RKO (cell line): ENCODE measurements at places on chromosomes 3 and 15.

DNA sequence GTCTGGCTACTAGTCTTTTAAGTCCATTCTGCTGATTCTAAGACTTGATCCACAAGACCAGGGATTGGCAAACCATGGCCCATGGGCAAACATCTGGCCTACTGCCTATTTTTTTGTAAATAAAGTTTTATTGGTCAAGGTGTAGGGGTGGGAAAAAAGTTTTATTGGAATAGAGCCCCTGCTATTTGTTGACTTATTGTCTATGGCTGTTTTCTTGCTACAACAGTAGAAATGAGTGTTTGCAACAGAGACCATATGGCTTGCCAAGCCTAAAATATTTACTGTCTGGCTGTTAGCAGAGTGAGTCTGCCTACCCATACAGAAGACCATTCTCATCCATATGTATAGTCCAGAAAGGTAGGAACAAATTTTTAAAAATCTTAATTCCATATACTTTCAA, 106.4 kb downstream of the PTPRG start:
- no peak for DNase-seq

- no peak for DNase-seq
Observed at GRCh38 chr3:17782751-17783150, 40.3 kb upstream of the TBC1D5 start.

DNA sequence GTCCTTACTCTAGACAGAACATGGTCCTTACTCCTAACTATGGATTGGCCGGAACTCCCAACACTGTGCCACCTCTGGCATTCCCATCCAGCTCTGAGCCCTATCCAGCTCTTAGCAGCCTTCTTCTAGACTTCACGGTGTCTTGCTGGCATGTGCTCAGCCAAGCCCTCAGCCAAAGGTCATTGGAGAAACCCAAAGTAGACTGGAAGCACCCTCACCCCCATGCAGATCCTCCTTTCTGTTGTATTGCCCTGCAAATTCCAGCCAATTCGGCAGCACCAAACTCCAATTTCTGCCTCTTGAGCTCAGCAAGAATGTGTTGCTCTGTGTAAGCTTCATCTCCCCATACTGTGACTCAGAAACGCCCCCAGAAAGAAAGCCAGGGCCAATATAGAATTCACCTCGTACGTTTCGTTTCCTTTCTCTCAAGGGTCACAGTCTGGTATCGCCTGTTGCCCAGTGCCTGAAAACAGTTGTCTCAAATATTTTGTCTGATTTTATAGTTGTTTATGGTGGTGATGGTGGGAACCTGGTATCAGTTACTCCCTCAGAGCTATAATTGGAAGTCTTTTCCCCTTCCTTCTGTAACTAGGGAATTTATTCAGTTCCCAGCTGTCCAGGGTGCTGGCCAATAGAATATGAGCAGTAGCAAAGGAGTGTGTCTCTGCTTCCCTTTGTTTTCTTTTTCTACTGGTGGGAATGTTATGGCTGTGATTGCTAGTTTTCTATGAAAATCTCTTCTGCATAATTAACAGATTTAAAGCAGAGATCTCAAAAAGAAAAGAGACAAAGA, 28.4 kb upstream of the EPHB3 start:
- no peak for DNase-seq

DNA sequence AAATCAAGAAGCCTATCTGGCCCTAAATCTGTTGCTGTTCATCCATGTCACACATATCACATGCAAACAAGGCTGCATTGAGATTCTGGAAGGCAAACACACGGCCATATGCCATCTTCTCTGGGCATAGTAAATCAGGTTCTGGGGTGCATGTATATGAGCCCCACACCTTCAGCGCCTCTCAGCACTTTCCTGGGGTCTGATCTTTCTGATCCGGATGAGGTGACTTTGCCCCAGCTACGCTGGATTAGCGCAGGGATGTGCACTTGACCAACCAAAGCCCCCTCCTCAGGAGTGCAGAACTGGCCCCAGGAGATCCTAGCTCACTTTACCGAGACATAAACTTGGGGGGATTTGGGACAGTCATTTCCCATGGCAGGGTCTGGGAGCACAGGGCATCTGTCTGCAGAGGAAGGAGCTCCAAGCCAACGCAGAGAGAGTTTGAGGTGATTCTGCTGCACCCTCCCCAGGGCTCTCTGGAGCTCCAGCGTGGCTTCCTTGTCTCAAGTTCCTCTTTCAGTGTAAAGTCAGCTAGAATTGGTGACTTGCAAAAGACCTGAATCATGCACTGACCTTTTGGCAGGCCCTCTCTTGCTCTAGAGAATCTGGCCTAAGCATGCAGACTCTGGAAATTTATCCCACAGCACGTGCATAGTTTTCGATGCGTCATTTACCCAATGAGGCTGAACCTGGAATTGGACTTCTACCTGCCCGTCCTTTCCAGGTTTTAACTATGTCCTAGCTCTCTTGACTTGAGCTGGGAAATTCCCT, 63.5 kb upstream of the KLF13 start:
- DNase-seq = no peak

DNA sequence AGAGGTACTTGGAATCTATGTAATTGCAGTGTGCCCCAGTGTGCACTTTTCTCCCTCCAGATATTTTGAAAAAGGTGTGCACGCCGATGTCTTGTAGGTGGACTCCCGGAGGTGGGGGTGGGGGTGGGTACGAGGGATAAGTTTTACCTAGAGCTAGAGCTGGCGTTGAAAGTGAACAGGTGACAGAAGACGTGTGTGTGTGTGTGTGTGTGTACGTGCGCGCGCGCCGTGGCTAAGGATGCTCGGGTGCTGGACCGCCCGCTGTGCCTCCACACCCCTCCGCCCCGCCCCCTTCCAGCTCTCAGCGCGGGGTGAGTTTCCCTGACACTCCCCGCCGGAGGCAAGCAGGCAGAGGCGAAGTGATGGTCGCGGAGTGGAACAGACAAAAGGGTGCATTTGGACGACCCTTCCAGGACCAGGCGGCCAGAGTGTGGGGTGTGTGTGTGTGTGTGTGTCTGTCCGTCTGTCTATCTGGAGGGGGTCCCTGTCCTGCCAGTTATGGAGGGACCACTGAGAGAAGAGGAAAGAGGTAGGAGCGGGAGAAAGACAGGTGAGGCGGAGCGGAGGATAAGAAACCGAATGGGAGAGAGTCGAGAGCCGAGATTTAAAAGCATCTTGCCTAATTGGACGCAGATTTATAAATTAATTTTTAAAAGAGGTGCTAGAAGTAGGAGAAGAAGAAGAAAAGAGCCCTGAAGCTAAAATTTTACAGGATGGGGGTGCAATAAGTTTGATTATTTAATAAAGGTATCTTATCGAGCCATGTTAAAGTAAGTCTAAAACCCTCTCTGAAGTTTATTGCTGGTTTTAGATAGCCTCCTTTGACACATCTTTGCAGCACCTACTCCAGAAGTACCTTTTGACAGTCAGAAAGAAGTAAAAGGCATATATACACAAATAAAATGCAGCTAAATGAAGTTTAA, 335.8 kb upstream of the THRB start:
- no peak for DNase-seq

- DNase-seq = no peak
Observed at GRCh38 chr3:95711789-95712188, 1102.6 kb upstream of the EPHA6 start.

- no peak for DNase-seq
Observed at GRCh38 chr3:133935843-133936769, 40.4 kb upstream of the RAB6B start.

DNA sequence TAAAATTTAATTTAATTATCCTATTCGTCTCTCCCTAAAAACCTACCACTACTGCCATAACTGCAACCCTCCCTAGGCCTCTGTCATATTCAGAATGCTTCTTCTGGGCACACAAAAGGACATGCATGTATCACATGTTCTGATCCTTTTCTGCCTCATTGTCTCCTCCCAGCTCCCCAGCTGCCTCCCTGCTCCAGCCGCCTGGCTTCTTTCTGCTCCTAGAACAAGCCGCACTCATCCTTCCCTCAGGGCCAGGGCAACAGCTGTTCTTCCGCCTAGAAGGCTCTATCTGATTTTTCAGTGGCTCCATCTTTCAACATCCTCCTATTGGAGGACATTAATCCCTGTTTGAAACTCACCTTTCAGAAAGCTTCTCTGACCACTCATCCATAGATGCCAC, 38.6 kb downstream of the TMED3 start:
- DNase-seq = no peak

DNA sequence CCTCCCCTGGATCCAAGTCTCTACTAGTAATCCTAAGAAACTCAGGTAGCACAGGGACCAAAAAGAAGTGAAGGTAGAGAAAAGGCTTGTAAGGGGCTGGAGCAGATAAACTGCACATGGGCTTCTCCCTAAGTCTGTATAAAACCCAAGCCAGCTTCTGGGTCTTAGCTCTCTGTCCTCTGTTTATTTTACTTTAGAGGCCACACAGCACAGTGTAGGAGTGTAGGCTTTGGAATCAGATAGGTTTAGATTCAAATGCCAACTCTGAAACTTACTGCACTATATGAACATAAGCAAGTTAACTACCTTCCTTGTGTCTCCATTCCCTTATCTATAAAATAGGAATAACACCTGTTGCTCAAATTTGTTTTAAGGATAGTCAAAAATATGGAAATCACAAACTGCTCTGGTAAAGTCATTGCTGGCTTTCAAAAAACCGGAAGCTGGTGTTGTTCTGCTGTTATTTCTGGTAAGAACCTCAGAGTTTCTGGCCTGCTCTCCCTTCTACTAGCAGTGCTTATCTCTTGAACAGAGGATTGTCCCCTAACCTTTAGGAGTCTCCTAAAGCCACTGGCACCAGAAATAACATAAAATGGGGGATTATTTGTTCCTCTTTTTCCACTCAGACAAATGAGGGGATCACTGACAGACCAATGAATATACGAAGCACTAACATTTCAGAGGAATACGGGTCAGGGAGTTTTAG, 33.8 kb downstream of the PIK3R4 start:
- DNase-seq = no peak

GRCh38 chr3:29481969-29482767, 201.3 kb downstream of the RBMS3 start:
- DNase-seq = no peak

- DNase-seq = no peak
Observed at GRCh38 chr3:149506540-149506939, 32.0 kb downstream of the TM4SF4 start.

DNA sequence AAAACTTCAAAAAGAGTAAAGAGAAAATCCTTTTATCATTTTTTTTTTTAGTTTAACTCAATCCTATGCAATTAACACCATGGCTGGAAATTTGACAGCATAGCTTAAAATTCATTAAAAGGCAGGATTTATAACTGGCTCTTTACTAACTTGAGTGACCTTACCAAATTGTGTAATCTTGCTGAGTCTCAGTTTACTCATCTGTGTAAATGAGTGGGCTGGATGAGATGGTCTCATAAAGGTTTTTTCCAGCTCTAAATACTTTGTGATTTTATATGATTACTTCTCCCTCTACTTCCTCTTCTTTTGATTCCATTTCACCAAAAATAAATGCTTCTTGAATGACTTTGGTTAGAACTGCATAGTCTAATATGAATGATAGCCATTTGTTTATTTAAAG, 234.9 kb upstream of the SATB1 start:
- no peak for DNase-seq

DNA sequence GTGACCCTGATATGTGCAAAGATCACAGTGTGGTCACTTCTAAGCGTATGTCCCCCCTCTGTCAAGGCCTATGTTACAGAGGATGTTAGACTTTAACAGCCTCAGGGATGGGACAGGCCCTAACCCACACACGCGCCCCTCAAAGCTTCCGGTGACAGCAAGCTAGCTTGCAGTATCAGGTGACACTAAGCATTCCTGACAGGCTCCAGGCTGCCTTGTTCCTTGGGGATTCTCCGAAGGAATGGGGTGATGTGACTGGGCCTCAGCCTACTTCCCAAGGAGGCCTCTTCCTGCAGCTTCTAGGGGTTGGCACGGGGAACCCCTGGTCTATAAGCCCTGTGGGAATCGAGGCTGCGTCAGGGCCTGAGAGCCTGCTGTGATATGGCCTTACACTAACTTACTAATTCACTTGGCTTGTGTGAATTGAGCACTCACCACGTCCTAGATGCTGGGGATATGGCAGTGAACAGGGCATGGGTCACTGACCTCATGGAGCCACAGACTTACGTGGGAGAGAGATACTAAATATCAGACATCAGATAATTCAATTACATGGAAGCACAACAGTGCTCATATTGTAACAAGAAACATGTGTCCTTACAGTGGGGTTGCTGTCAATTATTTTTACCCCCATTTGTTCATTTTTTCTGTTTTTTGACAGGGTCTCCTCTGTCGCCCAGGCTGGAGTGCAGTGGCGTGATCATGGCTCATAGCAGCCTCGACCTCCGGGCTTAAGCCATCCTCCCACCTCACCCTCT, 11.4 kb upstream of the SPTBN5 start:
- no peak for DNase-seq

GRCh38 chr3:178705925-178706324, 169.7 kb downstream of the KCNMB2 start:
- DNase-seq = no peak

DNA sequence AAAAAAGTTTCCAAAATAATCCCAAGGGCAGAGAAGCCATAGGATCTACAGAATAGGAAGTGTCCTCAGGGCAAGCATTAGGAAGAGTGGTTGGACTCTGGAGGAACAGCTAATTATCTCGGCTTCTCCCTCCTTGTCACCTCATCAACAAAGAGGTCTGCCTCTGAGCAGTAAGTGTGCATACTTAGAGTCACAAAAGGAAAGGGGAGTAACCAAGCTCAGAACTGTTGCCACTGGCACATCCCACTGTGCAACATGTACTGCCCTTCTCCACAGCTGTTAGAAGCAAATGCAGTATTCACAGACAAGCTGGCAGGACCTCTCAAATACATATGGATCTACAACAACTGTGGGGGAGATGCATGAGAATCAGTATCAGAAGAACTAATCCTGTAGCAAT, 31.5 kb downstream of the NGLY1 start:
- no peak for DNase-seq

- no peak for DNase-seq
Observed at GRCh38 chr15:90884719-90885431, 571 bp downstream of the FES start.

DNA sequence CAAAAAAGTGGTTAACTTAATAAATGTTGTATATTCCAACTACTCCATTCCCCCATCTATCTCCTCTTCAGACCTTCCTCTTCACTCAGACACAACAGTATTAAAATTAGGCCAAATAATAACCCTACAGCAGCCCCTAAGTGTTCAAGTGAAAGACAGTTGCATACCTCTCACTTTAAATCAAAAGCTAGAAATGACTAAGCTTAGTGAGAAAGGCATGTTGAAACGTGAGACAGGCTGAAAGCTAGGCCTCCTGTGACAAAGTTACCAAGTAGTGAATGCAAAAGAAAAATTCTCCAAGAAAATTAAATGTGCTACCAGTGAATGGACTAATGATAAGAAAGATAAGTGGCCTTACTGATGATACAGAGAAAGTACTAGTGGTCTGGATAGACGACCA, 71.7 kb downstream of the ANKRD28 start:
- no peak for DNase-seq
